ENCODE measurements at places on chromosomes 2 and 18. TPM values are rescaled to one million over a fixed set of nuclear protein-coding genes. Genes with fewer than 3 reads are reported as not detected.

FBXO36 gene
- total RNA-seq = 0.87 TPM

SFTPB gene
- 0.06 TPM for total RNA-seq

TPRKB gene
- total RNA-seq = 75.8 TPM

PLGLB2 gene
- 0.16 TPM for total RNA-seq

MYOM1 gene
- 0.41 TPM for total RNA-seq

TFCP2L1 gene
- total RNA-seq = 23.9 TPM

SH3RF3 gene
- 0.56 TPM for total RNA-seq

TCF4 gene
- 0.87 TPM for total RNA-seq

FBXO41 gene
- 5.3 TPM for total RNA-seq

ADAM23 gene
- total RNA-seq = 9.3 TPM

CNTNAP5 gene
- total RNA-seq = not detected

FAM124B gene
- total RNA-seq = not detected

STRADB gene
- 25.5 TPM for total RNA-seq

MC5R gene
- not detected for total RNA-seq

ZNF512 gene
- 20.3 TPM for total RNA-seq

ALPI gene
- total RNA-seq = not detected

ARL4C gene
- 47.4 TPM for total RNA-seq

UPP2 gene
- not detected for total RNA-seq

FHOD3 gene
- 1.9 TPM for total RNA-seq

ANKRD53 gene
- total RNA-seq = 0.12 TPM

RGPD4 gene
- 0.06 TPM for total RNA-seq

TMEM198 gene
- total RNA-seq = 0.70 TPM
